COR-L47 (cell line): ENCODE measurements at places on chromosomes 11 and 22.

- no peak for DNase-seq
These were observed 251.2 kb downstream of the TENM4 start for GRCh38 chr11:79189601-79190000.

DNA sequence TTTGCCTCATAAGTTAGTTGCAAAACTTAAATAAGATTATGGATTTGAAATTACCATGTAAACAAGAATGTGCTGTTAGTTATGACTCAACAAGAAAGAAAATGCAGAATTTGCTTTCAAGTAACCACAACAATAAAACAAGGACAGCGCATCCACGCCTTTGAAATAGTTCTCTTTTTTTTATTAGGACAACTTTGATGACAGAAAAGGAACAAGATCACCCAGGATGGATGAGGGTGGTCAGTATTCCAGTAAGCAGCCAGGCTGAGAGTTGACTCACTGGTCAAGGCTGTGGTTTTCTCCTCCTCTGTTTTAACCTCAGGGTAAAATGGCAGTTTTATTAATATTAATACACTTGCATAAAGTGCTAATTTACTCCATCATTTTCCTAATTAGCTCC is 544.4 kb downstream of the OPCML start:
- no peak for DNase-seq

DNA sequence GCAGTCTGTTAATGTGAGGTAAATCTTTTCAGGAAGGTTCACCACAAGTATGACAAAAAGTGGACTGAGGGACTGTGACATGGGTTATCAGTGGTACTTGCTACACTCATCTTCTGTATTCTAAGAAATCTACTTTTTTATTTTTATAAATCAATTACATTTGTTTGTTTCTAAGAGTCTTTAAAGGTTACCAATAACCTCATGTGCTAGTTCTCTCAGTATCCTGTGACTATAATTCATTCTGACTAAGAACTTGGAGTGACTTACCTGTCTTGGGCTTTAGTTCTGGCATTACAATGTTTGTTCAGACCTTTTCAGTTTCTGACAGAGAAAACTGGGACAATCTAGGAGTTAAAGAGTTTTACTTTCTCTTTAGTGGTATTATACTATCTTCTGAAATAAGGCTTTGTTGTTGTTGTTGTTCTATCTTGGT is 108.4 kb downstream of the PDE3B start:
- no peak for DNase-seq

DNA sequence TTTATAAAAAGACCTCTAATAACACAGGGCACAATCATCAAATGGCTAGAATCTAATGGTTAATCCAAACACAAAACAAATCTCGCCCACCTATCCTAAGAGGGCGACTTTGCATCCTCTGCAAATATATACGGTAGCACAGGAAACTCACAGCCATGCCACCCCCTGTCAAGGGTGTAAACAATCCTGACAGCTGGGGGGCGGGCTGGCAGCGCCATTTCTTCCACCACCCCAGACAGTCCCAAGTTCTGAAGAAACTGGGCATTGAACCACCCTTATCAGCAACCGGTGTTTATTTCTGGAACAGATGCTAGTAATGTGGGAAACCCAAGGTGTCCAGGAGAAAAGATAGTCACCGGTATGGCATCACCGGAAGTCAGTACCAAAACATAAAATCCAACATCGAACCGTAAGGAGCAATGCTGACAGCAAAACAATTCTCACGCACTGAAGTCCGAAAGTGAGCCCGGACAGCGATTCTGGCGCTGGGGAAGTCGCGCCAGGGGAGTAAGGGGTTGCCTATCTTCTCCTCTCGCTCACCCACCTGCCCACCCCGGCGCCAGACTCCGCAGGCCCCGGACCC is 825 bp downstream of the FBXO3 start:
- peak; percentile 13 for DNase-seq

- peak; percentile 91 for DNase-seq
These were observed 27.3 kb upstream of the PACSIN2 start for GRCh38 chr22:43042101-43042780.
